ENCODE measurements at places on chromosomes 2 and 18.

DNA sequence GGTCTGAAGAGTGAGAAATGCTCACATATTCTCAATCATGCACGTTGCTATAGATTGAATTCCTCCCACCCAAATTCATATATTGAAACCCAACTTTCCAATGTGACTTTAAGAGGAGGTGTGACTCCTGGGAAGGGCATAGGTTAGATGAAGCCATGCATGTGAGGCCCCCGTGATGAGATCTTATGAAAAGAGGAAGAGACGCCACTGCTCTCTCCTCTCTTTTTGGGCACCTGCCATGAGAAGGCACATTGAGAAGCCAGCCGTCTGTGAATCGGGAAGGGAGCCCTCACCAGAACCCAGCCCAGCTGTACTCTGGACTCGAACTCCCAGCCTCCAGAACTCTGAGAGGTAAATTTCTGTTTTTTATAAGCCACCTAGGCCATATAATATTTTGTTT is 842.6 kb upstream of the SALL3 start:
- no peak for DNase-seq

- no peak for DNase-seq
Measured at GRCh38 chr18:55522011-55522410, 66.0 kb downstream of the TCF4 start.

- DNase-seq = no peak
Measured at GRCh38 chr2:10520154-10520553, 72.0 kb upstream of the ODC1 start.

- DNase-seq = no peak
Measured at GRCh38 chr2:187316040-187316439, 132.0 kb downstream of the CALCRL start.
